Hematopoietic multipotent progenitor cell treated with erythropoietin and hydrocortisone succinate and interleukin-3 and kit ligand, for 15 days (in vitro differentiated cells): ENCODE measurements at places on chromosomes 5 and 9.

DNA sequence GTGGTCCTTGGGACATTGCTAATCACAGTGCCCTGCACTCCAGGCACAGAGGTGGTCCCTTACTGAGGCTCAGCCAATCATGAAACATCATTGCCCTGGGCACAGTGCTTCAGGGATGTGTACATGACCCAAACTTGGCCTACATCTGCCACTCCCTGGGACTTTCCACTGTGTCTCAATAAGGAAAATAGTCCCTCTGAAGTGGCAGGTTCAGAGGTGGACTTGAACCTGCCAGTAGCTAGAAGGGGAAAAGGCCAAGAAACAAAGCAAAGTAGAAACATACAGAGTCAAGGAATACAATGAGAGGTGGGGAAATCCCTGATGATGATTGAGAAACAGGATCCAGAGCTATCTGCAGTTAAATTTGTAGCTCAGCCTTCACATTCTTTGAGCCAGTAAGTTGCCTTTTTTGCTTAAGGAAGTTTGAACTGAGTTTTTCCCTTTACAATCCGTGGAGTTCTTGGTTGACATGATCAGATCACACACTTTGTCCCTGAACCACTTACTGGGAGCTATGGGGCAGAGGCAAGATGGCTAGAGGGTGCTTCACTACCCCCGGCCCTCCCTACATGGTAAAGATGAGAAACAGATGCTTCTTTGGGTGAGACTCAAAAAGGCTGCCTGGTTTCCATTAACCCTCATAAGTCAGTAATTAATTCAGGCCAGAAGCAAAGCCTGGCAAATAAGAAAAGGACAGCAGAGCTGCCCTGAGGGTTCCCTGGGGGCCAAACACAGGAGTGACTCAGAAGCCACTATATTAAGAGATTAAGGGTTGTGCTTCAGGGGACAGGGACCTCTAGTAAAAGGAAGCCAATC is 57.6 kb downstream of the SH3TC2 start:
- no peak for DNase-seq

DNA sequence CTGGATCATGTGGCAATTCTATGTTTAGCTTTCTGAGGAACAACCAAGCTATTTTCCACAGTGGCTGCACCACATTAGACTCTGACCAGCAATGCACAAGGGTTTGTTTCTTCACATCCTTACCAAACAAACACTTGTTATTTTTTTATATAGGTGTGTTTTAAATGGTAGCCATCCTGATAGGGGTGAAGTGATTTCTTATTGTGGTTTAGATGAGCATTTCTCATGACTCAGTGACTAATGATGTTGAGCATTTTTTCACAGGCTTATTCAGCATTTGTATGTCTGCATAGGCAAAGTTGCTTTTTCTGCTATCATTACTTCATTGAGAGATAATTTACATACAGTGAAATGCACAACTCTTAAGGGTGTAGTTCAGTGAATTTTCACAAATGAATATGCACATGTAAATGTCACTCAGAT is 36.0 kb downstream of the ANKRD33B start:
- DNase-seq: no peak

- DNase-seq: no peak
Measured at GRCh38 chr5:55597014-55597981, 62.5 kb upstream of the PLPP1 start.

GRCh38 chr5:16871746-16872339 is 64.2 kb downstream of the MYO10 start:
- no peak for DNase-seq

DNA sequence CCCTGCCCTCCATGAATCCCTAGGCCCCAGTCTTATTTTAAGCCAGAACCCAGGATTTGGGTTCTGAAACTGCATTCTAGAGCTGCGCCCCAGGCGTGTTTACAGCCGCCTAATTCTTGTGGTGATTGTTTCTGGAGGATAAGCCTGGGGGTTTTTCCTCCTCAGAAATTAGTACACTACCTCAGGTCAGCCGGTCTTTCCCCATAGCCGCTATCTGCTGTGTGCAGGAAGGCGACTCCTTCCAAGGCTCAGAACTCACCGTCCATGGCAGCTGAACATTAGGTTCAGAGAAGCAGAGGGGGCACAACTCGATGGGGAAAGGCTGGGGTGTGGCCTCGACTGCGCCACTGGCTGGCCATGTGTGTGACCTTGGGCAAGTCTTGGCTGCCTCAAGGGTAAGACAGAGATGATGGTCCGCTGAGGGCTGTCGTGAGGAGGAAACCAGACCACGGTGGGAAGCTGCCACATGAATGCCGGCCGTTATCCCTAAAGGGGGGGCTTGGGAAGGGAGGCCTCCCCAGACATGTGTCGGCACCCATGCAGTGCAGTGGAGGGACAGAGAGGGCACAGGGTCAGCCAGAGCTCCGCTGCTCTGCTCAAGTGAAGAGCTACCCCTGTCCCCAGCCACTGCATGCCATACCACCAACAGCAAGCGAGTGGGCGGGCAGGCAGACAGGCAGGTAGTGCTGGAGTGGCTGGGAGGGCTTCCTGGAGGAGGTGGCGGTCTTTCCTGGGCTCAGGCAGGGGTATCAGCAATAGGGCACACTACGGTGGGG is 28.9 kb downstream of the SHB start:
- DNase-seq: peak; percentile 49

DNA sequence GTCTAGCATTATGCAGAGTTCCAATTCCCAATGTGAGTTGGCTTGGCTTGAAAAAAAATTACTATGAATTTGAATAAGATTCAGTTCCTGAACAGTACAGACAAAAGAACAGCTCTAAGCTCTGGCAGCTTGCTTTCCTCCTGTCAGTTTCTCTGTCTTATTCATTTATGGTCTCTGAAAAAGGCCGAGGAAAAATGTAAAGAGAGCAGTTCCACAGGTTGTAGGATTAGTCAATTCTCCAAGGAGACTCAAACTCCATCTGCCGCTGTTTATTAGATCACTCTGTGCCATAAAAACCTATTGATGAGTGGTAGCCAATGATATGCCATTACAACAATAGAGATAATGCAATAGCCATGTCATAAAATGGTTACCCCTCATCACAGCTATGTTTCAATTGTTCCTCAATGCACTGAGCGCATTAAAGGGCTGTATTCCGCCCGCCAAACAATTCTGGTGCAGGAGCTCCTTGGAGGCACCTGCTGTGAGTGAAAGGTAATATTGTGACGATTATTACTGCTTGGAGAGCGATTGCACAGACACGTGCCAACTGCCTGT is 188.2 kb downstream of the ARRDC3 start:
- DNase-seq: no peak

- DNase-seq: no peak
Measured at GRCh38 chr5:93358176-93358575, 222.8 kb downstream of the NR2F1-AS1 start.

- no peak for DNase-seq
Measured at GRCh38 chr9:123343443-123344191, 12.4 kb upstream of the CRB2 start.

DNA sequence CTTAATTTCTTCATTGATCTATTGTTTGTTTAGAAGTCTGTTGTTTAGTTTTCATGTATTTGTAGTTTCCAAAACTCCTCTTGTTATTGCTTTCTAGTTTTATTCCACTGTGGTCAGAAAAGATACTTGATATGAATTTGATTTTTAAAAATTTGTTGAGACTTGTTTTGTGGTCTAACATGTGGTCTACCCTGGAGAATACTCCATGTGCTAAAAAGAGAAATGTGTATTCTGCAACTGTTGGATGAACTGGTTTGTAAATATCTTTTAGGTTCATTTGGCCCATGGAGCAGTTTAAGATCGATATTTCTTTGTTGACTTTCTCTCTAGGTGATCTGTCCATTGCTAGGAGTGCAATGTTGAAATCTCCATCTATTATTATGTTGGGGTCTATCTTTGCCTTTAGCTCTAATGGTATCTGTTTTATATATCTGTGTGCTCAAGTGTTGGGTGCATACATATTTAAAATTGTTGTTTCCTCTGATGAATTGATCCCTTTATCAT is 150.6 kb upstream of the ATP10B start:
- no peak for DNase-seq

DNA sequence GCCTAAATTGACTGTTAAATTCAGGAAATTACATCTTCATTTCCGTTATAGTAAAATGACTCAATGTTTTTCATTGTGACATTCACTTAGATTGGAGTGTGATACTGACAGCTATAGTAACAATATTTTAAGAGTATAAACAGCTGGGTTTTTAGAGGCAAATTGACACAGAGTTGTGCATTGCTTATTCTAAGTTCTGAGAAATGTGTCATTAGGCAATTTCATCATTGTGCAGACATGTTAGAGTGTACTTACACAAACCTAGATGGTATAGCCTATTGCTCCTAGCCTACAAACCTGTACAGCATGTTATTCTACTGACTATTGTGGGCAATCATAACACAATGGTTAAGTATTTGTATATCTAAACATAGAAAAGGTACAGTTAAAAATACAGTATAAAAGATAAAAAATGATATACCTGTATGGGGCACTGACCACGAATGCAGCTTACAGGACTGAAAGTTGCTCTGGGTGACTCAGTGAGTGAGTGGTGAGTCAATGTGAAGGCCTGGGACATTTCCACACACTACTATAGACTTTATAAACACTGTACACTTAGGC is 132.7 kb downstream of the PDE4D start:
- DNase-seq: no peak

- DNase-seq: no peak
Measured at GRCh38 chr9:133429214-133429613, 7.0 kb downstream of the ADAMTS13 start.

DNA sequence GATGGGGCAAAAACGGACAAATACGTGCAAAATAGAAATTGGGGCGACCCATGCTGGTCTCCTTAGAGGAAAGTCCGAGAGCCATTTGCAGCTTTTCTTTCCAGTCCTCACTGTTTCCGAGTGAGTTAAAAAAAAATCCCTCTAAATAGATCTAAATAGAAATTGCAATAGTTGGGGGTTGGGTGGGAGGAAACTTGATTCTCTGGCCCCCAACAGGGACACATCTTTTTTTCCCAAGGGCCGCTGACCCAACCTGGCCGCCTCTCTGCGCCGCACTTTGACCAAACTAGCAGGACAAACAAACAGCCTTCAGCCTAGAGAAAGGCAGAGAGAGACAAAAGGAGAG is 2.8 kb upstream of the NKX2-5 start:
- no peak for DNase-seq

DNA sequence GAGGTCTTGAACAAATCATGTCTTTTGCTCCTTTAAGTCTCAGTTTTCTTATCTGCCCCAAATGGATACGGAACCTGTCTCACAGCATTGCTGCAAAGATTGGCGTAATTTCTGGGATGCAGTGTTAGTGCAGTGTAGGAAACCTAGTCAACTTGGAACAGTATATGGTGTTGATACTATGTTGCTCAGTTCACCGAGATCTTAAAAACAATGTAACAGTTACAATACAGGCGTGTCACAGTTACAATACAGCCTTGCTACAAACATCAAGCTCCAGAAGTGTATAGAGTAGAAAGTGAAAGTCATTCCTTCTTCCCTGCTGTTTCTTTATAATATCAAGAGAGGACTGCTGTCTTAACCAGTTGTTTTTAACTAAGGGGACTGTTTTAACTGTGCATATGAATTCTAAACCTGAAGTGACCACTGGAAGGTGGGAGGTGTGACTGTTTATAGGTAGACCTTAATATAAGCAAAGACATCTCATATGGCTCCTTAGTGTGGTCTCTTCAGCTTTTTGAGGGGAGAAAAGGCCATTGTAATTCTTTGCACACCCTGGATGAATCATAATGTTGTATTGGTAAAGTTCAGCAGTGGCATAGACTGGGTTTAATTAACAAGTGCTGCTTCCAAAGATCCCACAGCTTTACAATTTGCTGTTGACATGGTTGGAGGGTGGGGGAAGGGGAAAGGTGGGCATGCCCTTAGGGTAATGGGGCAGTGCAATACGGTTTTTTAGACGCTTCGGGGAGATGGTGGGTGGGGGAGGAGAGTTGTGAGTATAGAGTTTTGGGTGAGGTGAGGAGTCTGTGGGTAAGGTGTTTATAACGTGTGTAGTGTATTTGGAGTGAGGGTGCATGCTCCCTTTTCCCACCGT is 12.9 kb downstream of the PRRC2B start:
- DNase-seq: no peak

GRCh38 chr5:157265714-157266285 is at the start of gene CYFIP2:
Gene CYFIP2, plus strand, starts transcription at chr5:157266123. Its CDS starts 19,239 bp downstream, at chr5:157285362.
- DNase-seq: peak; percentile 45

DNA sequence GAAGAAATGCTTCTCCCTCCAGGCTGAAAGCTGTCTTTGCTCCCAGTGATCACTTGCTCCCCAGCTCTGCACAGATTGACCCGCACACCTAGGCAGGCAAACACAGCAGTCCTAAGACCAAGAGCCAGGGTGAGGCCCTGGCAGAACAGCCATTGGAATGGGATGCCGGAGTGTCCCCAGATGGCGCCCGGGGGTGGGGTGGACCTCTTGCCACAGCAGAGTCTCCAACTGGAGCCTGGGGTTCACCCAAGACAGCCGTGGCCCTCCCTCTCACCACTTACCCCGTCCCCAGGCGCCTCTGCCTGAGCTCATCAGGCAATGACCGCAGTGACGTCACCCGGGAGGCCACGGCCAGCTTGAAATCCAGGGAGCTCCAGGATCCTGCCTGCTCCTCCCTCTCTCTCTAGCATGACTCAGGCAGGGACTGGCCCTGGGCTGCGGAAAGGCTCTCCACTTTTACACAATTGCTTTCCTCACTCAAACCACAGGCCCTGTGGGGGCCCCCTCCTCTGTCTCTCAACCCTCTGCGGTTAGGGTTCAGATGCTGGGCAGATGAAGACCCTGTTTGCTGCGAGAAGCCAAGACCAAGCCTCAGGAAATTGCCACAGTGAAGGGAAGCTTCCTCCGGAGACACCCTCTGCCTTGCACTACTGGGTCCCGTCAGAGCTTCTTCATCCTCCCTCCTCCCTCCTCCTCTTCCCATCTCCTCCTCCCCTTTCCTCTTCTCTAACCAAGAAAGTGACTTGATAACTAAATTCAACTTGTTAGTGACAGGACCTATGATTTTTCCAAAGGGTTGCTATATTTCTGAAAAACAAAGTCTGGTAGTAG is 24.3 kb upstream of the PTGES start:
- DNase-seq: no peak

GRCh38 chr9:131776473-131776872 is 36.6 kb upstream of the RAPGEF1 start:
- DNase-seq: no peak

- no peak for DNase-seq
Measured at GRCh38 chr5:117131876-117132275, 557.3 kb upstream of the SEMA6A start.

- no peak for DNase-seq
Measured at GRCh38 chr5:76331126-76331525, 72.0 kb upstream of the IQGAP2 start.
